ENCODE measurements at places on chromosomes 3 and 15.

GRCh38 chr15:63586790-63587189 lies 10.4 kb upstream of the FBXL22 start:
- no peak for DNase-seq

- DNase-seq, result no peak
These were observed 502.2 kb downstream of the PYDC2 start for GRCh38 chr3:191963182-191963581.

- no peak for DNase-seq
These were observed 63.1 kb downstream of the STRIT1 start for GRCh38 chr3:155230382-155230781.

- DNase-seq, result no peak
These were observed 51.3 kb upstream of the MTMR10 start for GRCh38 chr15:31042751-31043150.

GRCh38 chr3:115275896-115276295 lies 128.8 kb upstream of the ZBTB20 start:
- DNase-seq, result no peak

DNA sequence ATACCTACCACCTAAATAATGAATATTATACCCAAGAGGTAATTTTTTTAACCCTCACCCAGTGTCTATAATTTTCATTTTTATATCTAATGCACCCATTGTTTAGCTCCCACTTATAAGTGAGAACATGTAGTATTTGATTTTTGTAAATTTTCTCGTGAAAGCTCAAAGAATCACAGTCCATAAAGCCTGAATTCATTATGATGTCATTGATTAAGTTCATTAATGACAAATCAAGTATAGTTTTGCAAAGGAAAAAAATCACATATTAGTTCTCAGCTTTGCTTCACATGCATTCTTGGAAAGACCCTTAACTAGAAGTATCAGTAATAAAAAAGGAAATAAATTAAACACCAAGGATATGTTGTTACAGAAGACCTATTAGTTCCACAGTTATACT lies 425.3 kb upstream of the UBE2E2 start:
- no peak for DNase-seq

DNA sequence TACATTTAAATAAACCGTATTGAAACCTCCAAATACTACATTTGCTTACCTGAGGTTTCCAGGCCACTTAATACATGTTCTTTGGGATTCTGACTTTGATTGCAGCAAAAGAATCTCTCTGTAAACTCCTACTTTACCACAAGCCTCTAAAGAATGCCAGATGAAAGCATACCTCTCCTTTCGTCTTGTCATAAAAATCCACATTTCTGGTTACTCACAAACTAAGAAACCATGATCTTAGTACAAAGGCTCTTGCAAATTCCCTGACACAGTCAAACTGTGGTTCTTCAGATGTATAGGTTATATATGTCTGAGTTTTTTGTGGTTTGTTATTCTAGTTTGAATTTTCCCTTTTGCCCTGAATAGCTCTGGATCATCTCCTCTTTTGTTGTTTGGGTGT lies 188.4 kb downstream of the RAP2B start:
- no peak for DNase-seq

DNA sequence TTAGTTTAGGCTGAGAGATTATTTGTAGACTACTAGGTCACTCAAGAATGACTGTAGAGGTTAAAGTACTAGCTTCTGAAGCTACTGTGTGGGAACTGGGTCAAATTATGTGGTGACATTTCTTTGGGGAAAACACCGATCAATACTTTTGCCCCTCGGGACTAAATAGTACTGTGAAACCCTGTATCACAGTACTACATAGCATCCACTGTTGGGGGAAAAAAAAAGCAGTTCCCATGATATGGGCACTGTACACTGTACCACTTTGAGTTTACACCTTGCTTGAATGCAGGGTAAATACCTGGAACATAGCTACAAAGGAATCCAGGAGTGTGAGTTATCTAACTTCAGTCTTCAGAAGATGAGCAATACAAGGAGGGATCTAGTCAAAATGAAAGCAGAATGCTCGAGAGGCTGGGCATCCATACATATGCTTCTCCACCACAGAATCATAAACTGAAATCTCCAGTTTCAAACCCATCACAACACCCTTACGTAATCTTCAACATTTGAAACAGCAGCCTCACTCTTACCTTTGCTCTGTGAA lies 311.4 kb downstream of the UNC13C start:
- no peak for DNase-seq

GRCh38 chr3:170414202-170414663 lies 4.4 kb upstream of the CLDN11 start:
- DNase-seq, result peak; percentile 86

DNA sequence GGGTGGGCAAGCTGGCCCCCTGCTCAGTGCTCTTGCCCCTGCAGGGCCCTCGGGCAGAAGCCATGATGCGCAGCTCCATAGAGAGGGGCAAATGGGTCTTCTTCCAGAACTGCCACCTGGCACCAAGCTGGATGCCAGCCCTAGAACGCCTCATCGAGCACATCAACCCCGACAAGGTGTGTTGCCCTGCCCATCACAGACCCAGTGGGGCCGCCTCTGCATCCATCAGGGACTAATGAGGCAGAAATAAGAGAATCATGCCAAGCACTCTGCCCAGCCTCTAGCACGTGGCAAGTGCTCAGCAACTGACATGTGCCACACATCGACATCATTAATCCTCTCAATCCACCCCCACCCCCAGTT lies 49.4 kb downstream of the SEMA3G start:
- no peak for DNase-seq

- peak; percentile 72 for DNase-seq
These were observed 47.2 kb upstream of the TEX55 start for GRCh38 chr3:119098619-119099222.

- DNase-seq, result no peak
These were observed 246.7 kb downstream of the LPP start for GRCh38 chr3:188400494-188401243.

- DNase-seq, result no peak
These were observed 266.2 kb upstream of the TPRG1 start for GRCh38 chr3:188905547-188905946.

GRCh38 chr15:91407269-91407889 lies 307.3 kb downstream of the SV2B start:
- DNase-seq, result peak; percentile 63

DNA sequence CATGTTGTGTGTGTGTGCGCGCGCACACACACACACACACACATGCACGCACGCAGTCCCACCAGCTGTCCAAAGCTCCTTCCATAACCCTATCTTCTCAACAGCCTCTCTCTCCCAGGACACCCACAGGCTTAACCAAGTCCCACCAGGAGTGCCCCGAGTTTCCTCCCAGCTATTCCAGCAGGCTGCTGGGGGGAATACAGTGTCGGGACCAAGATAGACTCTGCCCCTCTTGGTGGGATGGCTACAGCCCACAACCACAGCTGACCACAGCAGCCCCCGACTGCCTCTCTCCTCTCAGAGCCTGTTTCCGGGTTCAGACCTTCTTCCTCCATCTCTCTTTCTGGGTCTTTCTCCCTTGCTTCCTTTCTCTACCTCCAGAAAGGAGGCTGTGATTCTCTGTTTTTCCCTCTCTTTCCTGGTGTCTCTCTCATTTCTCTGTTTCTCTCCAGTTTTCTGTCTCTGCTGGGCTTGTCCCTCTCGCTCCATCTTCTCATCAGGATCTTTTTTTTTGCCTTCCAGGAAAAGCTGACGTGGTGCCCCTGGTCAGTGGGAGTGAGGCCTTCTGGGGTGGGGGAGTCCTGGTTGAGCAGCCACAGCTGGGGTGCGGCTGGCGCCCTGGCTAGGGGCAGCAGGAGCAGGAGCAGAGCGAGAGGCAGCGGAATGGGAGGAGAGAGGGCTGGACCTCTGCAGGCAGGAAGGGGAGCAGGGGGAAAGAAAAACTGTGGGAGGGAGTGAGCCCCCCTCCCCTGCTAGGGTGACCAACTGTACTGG lies 3.3 kb upstream of the ISLR start:
- no peak for DNase-seq

GRCh38 chr15:29089731-29090616 lies 179.6 kb downstream of the NSMCE3 start:
- DNase-seq, result peak; percentile 60

GRCh38 chr3:112829046-112829445 lies 17.6 kb downstream of the CD200R1L start:
- DNase-seq, result no peak

DNA sequence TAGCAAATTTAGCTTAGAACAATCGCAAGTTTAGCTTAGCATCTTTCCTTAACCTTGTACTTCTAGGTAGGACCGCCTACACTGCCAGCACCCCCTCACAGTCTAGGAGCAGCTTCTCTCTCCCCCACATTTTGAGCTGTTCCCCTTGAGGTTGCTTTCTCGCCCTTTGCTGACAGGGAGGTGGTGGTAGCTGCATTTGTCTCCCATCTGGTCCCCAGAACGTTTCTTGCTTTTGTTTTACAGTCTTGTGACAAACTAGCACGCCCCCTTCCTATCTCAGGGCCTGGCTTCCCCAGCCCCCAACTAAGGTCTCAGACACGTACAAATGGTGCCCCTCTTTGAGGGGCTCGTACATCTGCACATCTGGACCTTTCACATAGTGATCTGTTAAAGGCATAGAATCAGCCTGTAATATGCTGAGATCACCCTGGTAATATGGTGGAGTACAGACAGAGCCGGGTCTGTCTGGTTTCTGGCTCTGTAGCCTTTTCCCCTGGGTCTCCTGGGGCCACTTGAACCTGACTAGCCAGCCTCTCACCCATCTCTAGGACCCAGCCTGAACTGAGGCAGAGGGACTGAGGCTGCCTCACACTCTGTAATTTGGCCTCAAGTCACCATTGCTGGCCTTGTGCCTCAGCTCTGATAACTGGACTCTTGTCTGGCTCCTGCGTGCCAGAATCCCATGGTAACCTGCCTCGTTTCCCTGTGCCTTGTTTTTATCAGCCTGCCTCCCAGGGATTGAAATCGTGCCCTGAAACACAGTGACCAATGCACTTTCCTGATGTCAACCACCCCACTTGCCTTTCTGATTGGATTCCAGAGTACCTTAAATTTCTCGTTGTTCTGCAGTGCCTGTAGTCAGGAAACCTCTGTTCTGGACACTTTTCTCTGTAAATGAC lies 27.7 kb downstream of the CRTC3 start:
- DNase-seq, result peak; percentile 75

- DNase-seq, result no peak
These were observed at the start of gene CASR for GRCh38 chr3:122183521-122183892. Gene CASR (plus strand): TSS chr3:122183668. CDS start chr3:122254190, 70,522 bp downstream.

DNA sequence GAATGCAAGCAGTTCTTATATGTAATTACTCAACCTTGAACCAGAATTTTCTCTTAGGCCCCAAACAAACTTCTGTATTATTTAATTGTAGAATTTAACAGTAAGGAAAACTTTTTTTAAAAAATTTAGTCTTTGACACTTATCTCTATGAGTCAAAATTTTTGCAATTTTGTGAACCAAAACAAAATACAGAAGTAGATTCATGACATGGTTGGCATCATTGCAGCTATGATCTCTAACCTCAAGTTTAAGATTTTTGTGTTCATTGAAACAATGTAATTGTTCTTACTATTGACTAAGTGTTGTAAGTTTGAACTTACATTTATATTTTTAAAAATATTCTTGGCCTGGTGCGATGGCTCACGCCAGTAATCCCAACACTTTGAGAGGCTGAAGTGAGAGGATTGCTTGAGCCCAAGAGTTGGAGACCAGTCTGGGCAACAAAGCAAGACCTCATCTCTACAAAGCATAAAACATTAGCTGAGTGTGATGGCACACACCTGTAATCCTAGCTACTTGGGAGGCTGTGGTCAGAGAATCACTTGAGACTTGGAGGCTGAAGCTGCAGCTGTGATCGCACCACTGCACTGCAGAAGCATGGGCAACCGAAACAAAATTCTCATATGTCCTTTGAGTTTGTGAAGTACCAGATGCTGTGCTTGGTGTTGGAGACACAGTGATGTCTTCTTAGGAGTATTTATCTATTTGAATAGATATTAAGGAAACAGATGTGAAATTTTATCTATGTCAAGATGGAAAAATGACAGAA lies 39.7 kb downstream of the STT3B start:
- no peak for DNase-seq

GRCh38 chr3:78888635-78889034 lies 879.2 kb downstream of the ROBO1 start:
- DNase-seq, result no peak

- DNase-seq, result peak; percentile 76
These were observed 43.0 kb upstream of the GLCE start for GRCh38 chr15:69117431-69117871.

DNA sequence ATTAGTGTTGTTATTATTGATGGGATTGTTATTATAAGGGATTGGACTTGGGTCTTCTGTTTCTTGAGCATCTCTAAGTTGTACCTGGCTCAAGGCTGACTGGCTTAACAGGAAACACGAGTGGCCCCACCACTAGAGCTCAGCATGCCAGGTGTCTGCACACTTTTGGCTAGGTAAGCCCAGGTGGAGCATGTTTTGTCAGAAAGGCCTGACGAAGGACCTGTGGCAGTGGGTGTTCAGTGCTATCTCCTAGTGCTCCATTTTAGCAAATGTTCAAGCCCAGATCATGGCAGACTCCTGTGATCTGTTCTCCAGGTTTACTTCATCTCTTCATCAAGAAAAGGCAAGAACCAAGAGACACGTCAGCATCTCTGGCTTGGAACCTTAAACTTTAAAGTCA lies 3.4 kb downstream of the MAP2K5 start:
- no peak for DNase-seq

- DNase-seq, result no peak
These were observed 146.1 kb upstream of the SLC24A5 start for GRCh38 chr15:47974724-47975123.

DNA sequence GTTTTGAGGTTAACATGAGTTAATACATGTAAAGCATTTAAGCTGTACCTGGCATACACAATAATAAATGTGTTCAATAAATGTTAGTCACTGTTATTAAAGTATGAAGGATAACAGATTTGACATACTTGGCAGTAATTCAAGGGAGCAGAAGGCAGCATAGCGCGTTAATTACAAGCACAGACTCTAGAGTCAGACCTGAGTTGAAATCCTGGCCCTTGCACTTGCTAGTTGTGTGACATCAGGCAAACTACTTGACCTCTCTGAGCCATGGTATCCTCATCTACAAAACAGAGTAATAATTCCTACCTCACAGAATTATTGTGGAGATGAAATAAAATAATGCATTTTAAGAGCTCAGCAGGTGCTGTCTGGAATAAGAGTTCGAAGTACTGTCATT lies 5.4 kb downstream of the IFT122 start:
- DNase-seq, result no peak

GRCh38 chr3:150132101-150132749 lies 161.5 kb upstream of the PFN2 start:
- no peak for DNase-seq

DNA sequence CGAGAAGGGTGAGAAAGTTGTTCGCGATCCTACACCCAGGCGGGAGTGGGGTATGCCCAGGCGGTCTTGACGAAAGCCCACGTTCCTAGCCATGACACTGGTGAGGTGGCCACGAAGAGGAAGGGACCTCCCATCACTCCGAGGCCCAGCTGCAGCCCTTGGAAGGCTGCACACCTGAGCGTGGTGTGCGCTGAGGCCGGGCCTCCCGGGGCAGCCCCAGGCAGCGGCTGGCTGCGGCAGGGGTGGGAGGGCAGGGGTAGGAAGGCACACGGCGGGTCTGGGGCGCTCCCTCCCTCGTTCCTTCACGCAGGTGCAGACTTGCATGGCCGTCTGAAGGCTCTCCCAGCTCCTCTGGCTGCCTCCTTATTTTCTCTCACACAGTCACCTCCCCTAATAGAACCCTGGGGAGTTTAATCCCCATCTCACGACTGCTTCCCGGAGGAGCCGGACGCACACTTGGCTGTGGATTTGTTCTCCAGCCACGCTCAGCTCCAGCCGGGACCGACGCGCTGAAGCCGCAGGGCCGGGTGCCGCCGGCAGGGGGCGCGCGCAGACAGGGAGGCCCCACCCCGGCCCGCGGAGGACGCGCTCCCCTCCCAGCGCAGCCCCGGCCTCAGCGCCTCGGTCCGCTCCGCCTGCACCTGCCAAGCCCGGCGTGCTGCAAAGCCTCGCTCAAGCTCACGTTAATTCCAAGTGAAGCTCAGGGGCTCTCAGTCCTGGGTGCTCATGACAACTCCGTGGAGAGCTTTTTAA lies 37.8 kb upstream of the MUC4 start:
- peak; percentile 76 for DNase-seq
